ENCODE measurements at places on chromosomes 6 and 20.

GRCh38 chr6:13689511-13690256 is 22.0 kb downstream of the RANBP9 start:
- DNase-seq: no peak

DNA sequence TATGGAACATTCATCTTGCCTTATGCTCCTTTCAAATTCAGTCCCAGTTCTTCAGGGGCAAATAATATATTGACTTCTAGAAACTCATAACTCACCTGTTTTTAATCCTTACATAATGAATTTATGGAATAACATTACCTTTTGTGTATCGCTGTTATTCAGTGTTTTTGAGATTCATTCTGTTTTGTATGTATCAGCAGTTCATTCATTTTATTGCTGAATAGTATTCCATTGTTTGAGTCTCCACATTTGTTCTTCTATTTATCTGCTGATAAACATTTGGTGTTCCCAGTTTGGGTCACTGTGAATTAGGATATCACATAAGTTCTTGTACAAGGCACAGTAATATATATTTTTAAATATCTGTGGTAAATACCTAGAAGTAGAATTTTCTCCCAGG is 5.1 kb downstream of the SEMG2 start:
- DNase-seq: no peak

DNA sequence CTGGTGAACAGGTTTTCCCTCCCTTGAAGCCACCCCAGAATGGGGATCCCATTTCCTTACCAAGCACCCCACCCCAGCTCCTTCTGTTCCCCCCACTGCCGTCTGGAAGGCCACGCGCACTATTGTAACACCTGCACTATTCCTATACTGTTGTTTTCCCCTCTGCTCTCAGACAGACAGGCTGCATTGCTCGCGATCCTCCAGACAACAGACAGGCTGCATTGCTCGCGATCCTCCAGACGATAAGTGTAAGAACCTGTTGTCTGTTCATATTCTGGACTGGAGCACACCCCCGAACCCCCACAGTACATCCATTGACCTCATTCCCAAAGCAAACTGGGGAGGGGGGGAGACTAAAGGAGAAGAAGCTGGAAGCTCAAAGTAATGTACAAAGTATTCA is 72.7 kb downstream of the LY86 start:
- no peak for DNase-seq

DNA sequence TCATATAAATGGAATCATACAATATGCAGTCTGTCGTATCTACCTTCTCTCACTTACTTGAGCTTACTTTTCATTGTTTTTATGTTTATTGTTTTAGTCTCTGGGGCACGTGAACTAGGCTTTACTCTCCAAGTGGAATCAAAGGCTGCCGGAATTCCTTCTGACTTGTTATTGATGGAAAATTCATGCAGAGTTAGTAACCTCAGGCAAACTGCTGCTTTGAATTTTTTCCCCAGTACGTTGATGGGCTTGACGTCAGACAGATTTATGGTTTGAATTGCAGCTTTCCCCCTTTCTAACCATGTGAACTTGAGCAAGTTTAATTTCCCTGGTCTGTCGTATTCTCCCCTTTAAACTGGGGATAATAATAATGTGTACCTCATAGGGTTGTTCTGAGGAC is 68.6 kb downstream of the ZDHHC14 start:
- DNase-seq: no peak

DNA sequence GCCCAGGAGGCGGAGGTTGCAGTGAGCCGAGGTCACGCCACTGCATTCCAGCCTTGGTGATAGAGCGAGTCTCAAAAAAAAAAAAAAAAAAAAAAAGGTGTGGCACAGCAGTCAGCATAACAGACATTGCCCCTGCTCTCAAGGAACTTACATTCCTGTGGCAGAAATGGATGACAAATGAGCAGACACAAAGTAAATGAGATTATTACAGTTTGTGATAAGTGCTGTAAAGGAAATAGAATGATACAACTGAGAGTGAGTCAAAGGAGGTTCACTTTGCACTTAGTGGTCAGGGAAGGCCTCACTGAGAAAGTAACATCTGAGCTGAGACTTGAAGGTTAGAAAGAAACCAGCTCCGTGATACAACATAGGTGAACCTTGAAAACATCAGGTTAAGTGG is 36.4 kb downstream of the CEP250 start:
- DNase-seq: no peak

DNA sequence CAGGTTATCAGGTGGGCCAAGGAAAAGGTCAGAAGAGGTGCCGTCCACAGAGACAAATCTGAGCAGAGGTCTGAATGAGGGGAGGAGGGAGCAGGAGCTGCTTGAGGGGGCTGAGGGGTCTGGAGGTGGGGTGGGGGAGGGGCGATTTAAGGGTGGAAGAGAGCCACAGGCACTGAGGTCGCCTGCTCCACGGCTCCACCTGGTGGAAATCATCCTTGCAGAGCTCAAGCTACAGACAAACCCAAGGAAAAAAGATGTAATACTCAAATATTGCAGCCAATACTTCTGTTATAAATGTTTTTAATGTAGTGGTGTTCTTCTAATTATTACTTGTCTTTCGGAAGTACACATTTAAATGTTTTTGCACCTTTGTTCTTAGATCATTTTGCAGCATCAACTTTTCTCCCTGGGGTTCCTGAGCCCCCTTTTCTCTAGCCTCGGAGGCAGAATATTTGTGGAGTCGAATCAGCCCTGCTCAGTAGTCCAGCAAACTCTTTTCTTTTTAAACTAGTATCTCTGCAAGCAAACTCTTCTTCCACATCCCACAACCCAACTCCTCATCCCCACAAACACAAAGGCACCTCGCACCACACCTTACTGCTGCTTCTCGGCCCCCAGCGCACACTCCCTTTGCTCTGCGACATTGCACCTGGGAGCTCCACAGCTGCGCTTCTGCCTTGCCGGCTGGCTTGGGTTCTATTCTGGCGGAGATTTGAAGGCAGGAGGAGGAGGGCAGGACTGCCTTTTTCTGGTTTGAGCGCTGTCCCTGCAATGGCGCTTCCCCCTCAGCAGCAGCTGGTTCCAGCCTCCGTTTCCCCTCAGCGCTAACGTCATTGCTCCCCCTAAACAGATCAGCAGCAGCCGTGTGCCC is 51.0 kb upstream of the TFAP2A start:
- peak; percentile 18 for DNase-seq

DNA sequence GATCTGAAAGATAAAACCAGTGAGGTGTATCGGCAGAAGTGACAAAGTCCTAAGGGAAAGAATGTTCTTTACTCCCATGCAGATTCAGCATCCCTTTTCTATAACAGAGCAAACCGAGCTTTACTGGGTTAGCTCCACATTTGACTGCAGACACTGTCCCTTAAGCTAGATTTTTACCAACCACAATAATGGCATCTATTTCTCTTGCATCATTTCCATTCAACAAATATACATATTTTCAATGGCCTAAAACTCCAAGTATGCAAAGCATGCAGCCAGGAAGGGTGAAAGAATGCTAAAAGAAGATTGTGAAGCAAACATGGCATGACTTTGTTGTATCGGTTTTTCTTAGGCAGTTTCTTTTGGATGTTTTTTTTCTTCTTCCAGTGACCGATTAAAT is 255.4 kb downstream of the OGFRL1 start:
- DNase-seq: no peak

- DNase-seq: no peak
Observed at GRCh38 chr6:168675933-168676551, 235.1 kb downstream of the SMOC2 start.

Measured in activated CD4-positive, alpha-beta T cell treated with anti-CD3 and anti-CD28 coated beads, Interleukin-2, Interleukin-4, amounts not matched to agents 100 ng/mL and 50 ng/mL, durations not matched to agents 16 hours and 8 hours (primary cell).